ENCODE measurements at places on chromosomes 13 and 19. TPM values are rescaled to one million over a fixed set of nuclear protein-coding genes. Genes with fewer than 3 reads are reported as not detected.

DNA sequence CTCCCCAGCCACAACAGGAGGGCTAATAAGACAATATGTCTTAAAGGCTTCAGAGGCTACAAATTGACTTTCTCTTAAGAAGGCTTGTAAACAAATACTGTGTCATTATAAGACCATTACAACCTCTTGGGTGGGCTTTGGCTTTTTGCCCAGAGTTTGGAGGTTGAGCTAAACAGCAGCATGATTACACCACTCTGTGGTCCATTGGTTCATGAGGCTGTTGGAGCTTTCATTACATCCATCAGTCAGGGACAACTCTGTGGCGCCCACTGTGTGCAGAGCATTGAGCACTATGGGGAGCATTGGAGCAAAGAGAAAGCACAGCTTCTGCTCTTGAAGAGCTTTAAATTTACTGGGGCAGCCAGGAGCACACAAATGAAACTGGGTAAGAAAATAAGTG is 75.9 kb downstream of the TNFSF11 start:
- DNase-seq = no peak

The WDR87 gene
- not detected for total RNA-seq

The RFPL4A gene
- total RNA-seq = 0.80 TPM

- no peak for DNase-seq
Measured at GRCh38 chr13:88246239-88246638, 575.1 kb downstream of the SLITRK5 start.

DNA sequence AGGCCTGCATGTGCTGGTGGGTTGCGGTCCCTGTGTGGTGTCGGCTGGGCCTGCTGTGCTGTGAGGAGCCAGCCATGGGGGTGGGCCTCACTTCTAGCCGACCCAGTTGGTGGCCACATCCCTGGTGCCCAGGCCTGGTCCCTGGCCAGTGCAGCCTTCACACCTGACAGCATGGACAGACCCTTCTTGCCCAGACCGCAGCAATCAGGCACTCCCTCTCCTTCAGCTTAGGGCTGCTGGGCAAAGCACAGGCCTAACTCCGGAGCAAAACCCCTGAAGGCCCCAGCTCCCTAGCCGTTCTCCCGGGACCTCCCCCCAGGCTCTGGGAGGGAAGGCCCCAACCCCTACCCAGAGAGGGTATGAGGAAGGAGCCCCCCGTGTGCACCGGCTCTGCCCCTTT is 6.6 kb upstream of the MCF2L start:
- DNase-seq = no peak

GRCh38 chr13:69389899-69390298 is 717.7 kb upstream of the ATXN8OS start:
- no peak for DNase-seq

The PDE4C gene
- total RNA-seq = 1.6 TPM

- peak; percentile 14 for DNase-seq
Measured at GRCh38 chr19:21130097-21130775, 11.6 kb upstream of the ZNF431 start.

The NBEA gene
- total RNA-seq = 13.6 TPM

DNA sequence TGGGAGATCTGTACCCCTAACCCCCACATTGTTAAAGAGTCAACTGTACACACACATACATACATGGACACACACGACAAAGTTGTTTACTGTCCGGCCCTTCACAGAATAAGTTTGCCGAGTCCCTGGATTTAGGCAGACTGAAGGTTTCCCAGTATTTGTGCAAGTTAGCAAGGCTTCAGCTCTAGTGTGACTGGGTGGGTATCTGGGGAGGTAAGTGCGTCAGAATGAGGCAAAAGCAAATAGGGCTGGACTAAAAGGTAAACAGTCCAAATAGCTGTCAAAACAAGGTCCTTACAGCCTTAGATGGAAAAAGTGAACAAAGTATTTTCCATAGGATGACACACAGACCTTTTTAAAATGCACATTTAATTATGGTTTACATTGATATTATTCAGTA is 228.4 kb upstream of the UFM1 start:
- DNase-seq = no peak

The CCDC8 gene
- total RNA-seq = 20.4 TPM

DNA sequence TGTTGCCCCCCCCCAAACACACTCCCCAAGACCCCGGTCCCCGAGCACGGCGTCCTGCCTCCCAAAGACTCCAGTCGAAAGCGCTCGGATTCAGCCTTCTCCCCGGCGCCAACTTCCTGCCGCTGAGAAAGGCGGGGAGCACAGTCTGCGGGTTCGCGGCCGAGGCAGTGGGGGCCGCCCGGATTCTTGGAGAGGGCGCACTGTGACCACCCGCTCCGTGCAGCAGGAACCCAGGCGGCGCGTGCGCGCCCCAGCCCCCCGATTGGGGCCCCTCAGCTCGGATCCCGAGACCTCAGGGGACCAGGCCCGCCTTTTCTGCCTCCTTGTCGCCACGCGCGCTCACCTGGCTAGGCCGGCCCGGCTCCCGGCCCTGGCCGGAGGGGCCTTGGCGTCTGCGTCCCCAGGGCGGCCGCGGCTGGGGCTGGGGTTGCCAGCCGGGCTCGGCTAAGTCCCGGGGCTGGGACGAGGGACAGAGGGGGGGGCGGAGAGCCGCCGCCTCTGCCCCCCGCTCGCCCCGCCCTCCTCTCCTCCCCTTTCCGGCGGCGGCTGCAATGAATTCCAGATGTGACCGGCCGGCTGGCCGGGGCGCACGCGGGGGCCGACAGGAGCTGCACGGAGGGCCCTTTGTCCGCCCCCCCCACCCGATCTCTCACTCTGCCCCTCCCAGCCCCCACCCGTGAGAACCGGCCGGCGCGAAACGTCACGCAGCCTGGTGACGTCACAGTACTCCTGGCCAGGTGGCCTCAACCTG is at the start of gene S1PR2:
Gene S1PR2 (minus strand): TSS at position 471 of the 751 bp plus-strand sequence. CDS start 6,426 bp downstream, outside the sequence.
- DNase-seq = peak; percentile 49

GRCh38 chr13:37011002-37011401 is 10.4 kb downstream of the EXOSC8 start:
- no peak for DNase-seq

- DNase-seq = no peak
Measured at GRCh38 chr19:23314505-23315251, 64.5 kb upstream of the ZNF724 start.

The MAST1 gene
- total RNA-seq = 1.3 TPM

- DNase-seq = peak; percentile 60
Measured at GRCh38 chr19:41792513-41793413, 3.6 kb upstream of the CEACAM3 start.
